ENCODE measurements at places on chromosomes 12 and 14. TPM values are rescaled to one million over a fixed set of nuclear protein-coding genes. Genes with fewer than 3 reads are reported as not detected.

GRCh38 chr12:48980953-48981756 is 3.0 kb downstream of the WNT1 start:
- no peak for DNase-seq

GRCh38 chr12:67927324-67927723 is 61.9 kb upstream of the IFNG-AS1 start:
- DNase-seq: no peak

DNA sequence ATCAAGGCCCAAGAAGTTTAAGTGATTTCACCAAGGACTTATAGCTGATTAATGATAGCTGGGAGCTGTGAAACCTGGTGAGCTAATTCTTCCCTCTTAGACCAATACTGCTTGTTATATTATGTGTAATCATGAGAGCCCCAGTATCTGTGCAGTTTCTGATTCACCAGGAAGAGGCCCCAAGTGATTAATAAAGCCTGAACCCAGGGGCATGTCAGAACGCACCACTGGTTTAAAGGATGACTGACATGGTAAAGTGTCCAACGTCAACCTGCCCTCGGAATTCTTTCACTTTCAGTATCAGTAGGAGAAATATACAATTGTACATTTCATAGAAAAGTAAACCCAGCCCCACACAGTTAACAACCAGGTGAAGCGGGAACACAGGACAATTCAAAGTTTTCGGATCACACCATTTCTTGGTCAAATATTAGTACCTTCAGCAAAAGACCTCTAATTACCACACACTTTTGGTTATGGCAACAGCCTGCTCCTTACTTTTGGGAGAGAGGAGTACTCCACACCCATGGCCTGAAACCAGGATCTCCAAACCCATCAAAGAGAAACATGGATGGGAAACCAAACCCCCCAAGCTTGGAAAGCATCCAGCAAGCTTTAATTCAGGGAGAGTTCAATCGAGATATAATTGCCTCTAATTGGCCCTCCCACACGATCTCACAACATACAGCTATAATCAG is 28.5 kb downstream of the TMCC3 start:
- DNase-seq: no peak

CPNE6 gene
- total RNA-seq: 0.76 TPM

DNA sequence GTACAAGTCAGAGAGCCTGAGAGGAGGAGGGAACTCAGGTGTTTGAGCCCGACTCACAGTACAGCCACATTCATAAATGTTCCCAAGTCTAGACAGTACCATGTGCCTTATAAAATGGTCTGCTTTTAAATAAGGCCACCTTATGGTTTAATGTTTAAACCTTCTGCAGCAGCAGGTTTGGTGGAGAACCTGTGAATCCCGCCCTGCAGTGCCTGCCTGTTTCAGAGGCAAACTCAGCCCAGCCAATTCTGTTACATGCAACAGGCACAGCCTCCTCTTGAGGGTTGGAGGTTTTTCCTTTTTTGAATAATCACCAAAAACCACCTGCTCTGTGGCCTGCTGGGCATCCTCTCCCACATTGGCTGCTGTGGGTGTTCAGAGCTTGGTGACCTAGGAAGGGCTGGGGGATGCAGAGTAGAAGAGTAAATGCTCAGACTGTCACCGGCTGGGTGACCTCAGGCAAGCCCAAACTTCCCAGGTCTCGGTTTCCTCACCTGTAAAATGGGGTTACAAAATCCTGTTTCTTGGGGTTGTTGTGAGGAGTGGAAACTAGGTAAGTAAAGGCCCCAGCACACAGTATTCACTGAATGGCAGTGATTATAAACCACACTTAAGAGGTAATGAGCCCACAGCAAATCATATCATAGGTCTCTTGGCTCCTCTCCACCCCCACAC is 28.0 kb downstream of the NUAK1 start:
- DNase-seq: no peak

DNA sequence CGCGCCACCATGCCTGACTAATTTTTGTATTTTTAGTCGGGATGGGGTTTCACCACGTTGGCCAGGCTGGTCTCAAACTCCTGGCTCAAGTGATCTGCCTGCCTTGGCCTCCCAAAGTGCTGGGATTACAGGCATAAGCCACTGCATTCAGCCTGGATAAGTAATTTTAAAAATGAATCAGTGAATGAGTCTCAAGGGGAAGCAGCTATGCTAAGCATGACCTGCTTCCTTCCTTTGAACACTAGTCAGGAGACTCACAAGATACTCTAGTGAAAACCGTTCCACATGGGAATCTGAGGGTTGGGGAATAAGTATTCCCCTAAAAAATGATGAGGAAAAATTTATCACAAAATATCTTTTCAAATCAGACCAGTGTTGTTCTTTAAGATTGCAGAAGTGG is 10.7 kb upstream of the FAM234B start:
- no peak for DNase-seq

KRT79 gene
- total RNA-seq: not detected

GRCh38 chr12:115233891-115234543 is 550.0 kb upstream of the TBX3 start:
- DNase-seq: no peak

TEP1 gene
- total RNA-seq: 13.5 TPM

SMCO2 gene
- total RNA-seq: not detected

DNA sequence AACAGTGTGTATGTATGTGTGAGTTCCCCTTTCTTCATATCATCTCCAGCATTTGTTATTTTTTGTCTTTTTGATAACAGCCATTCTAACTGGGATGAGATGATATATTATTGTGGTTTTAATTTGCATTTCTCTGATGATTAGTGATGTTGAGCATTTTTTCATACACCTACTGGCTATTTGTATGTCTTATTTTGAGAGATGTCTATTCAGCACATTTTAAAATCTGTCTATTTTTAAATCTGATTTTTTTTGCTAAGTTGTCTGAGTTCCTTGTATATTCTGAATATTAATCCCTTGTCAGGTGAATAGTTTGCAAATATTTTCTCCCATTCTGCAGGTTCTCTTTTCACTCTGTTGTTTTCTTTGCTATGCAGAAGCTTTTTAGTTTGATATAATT is 469.1 kb downstream of the FUT8 start:
- no peak for DNase-seq

DNA sequence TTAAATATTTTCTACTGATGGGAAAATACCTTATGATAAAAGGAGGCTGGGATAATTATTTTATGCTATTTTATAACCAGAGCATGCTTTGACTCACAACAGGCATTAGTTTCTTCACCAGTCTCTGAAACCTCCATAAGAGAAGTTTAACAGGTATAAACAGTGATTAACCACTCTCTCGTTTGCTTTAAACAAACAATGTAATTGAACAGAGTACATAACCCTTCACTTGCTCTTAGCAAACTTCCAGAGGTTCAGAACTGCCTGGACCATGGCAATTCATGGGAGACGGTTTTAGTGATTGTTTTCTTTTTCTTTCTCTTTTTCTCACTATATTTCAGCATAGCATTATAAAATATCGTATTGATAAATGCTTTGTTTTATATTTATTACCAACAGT is 35.3 kb downstream of the CFAP251 start:
- DNase-seq: no peak

PTPRB gene
- total RNA-seq: 87.6 TPM

GRCh38 chr12:122740351-122740750 is 9.7 kb upstream of the HCAR1 start:
- DNase-seq: no peak

- no peak for DNase-seq
Measured at GRCh38 chr14:101708853-101709532, 52.5 kb upstream of the PPP2R5C start.

LTB4R gene
- total RNA-seq: 4.4 TPM

DNA sequence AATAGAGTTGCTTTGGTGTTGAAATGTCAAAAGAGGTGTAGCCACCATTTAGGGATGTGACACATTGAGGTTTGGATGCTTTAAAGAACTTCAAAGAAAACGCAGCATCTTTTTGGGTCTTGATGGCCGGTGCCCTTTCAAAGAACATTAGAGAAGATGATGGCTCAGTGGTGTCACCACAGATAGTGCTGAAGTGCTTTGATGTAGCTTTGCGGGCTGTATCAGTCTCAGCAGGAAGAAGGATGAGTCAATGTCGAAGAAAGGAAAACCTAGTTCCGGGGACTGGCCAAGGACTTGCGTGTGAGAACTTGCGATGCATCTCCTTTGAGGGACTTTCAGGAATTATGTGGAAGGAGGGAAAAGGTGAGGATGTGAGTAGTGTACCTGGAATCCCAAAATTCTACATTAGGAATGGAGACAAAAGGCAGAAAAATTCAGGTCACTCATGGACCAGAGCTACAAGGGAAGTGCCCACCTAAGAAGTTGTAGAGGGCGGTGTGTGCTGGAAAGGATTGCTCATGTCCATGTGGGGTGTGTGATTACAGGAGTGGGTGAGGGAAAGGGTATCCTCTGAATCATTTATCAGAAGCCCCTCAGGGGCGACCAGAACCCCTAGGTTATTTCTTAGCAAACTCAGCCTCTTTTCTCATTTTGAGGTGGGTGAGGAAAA is 39.7 kb upstream of the GZMB start:
- no peak for DNase-seq

- no peak for DNase-seq
Measured at GRCh38 chr12:25264114-25264513, 13.4 kb upstream of the KRAS start.

DNA sequence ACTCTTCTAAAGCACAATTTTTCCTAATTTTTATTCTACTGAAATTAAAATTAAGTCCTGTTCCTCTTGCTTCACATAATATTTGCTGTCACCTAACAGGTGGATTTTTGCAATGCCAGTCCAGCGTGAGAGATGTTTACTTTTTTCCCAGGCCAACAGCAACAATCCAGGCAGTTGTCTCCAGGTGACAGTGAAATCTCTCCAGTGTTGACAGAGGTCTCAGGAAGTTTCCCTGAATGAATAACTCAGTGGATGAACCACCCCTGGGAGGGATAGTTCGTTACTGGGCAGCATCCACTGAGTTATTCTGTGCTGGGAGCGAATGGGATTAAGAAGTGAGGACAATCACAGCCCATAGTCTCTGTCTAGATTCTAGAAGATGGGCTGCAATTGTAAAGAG is 7.1 kb upstream of the NT5DC3 start:
- no peak for DNase-seq

ZC3H14 gene
- total RNA-seq: 77.4 TPM

DNA sequence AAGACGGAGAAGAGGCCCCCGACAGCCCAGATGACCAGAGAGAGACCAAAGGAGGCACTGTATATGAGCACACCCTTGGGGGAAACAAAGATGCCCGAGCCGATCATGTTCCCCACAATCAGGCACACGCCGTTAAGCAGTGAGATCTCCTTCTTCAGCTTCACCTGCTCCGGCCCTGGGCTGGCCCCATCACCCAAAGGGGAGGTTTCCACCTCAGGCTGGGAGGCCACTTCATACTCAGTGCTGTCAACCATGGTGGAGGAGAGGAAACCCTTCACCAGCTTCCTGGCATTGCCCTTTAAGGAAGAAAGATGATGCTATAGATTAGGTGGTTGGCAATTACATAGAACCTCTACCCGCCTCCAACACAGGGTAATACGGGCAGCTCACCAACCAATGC is 2.1 kb downstream of the SLC7A7 start:
- DNase-seq: no peak

DNA sequence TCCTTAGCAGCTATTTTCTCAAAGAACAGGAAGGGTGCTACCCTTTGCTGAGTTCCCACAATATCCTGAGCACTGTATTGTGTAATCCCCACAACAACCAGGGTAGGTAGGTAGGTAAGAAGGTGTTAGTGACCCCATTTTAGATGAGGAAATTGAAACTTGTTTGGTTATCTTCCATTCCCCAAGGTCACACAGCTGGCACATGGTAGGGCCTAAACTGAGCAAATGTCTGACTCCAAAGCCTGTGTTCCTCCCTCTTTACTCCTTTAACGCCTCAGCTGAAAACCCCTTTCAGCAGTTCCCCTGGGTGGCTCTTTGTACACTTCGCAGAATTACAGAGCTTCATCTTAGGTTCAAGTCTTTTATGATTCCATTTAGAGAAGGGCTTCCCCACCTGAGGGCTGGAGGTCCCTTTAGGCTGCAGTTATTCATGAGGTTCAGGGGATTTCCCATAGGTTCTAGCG is 26.5 kb upstream of the RIC8B start:
- no peak for DNase-seq

DNA sequence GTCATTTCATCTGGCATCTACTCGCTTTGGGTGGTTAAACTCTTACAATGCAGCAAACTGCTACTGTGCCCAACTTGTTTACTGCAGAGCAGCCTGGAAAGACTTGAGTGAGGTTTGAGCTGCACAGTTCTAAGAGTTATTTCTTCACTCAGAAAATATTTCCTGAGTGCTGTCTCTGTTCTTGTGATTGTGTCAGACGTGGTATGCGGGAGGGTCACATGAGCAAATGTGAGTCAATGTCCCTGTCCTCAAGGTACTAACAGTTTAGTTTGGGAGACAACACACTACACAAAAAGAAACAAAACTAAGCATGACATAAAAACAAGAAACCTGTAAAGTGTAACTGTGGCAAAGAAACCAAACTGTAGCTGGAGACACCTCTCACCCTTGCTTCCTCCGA is 32.4 kb downstream of the FLVCR2 start:
- no peak for DNase-seq

WNT1 gene
- not detected for total RNA-seq

- DNase-seq: no peak
Measured at GRCh38 chr14:100098171-100098570, 32.9 kb downstream of the EVL start.

DNA sequence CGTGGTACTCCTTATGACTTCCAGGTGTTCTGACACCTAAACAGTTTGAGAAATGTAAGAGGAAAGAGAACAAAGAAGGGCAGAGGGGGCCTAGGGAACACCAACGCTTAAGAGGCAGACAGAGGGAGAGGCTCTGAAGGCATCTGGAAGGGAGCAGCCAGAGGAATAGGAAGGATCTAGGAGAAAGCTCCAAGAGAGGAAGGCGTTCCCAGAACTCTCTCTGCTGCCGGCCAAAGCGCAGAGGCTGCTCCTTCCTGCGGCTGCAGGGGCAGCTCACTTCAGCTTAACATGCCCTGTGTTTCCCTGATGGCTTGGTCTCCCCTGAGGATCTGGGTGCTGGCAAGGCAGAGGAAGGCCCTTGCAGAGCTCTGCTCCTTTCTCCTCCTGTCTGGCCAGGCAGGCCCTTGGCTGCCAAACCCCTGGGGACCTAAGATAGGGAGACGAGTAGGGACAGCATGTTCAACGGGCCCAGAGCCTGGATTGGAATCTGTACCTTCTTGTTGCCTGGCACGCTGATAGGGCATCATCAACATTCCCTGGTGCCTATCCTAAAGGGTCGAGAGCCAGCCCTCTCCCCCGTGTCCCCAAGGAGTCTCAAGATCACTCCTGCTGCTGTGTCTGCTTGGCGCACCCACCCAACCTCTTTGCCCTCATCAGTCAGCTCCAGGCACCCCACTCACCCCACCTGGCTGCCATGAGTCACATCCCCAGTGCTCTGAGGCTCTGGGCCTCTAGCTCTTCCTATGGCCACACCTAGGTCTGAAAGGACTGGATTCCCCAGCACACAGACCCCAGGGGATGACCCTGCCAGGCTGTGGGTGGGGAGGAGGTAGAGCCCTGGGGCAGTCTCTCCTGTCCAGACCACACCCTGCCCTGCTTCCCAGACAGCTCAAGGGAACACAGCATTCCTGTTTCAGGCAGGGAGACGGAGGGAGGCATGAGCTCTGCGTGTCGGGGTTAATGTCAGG is 45.6 kb downstream of the LTBP2 start:
- DNase-seq: no peak
